Stimulated activated CD4-positive, alpha-beta T cell treated with anti-CD3 and anti-CD28 coated beads, Interleukin-1b, Interleukin-23, amount 100 ng/mL, for 24 hours (primary cell): ENCODE measurements at places on chromosomes 13 and 19.

- DNase-seq = no peak
Measured at GRCh38 chr19:2058570-2059421, 7.8 kb upstream of the MKNK2 start.

DNA sequence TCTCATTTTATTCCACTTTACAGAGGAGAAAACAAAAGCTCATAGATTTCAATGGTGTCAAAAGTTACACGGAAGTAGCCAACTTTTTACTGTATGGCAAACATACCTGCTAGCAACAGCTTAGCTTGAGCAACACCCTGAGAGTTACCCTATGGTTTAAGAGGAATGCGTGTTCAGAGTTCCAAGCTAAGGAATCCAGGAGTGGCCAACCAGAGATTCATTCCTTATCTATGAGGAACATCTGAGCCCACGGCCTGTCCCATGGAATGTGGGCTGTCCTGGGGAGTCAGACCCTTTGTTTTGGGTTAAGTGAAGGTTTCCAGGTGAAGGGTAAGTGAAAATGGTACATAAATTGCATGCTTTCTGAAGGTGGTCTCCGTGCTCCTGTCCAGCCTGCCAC is 67.5 kb downstream of the STARD13 start:
- no peak for DNase-seq

DNA sequence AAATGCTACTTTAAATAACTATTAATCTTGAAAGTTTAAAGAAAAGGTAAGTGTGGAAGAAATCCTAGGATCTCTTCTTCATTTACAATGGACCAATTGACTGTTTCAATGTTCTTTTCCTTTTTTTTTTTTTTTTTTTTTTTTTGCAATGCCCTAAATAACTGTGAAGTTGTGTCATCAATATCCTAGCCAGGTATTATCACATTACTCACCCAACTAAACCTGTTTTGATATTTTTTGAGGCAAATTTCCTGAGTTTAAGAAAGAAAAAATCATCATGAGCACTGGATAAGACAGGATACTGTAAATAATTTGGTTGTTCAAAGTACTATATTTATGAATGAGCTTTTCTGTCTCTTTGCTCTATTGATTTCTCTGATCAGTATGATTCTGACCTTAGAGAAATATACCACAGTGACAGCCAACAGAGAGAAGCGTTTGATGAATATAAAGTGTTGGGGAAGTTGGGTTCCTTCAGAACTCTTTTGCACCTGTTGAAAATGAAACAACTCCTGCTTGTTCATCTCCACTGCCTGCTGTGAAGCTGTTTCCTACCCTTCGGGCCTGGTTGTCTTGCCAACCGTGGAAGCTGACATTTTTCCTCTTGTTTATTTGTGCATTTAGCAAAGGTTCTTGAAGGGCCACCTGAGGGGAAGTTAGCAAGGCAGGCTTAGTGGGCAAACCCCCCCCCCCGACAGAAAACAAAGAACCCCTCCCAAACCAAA is 1220.5 kb upstream of the SLC10A2 start:
- DNase-seq = no peak

DNA sequence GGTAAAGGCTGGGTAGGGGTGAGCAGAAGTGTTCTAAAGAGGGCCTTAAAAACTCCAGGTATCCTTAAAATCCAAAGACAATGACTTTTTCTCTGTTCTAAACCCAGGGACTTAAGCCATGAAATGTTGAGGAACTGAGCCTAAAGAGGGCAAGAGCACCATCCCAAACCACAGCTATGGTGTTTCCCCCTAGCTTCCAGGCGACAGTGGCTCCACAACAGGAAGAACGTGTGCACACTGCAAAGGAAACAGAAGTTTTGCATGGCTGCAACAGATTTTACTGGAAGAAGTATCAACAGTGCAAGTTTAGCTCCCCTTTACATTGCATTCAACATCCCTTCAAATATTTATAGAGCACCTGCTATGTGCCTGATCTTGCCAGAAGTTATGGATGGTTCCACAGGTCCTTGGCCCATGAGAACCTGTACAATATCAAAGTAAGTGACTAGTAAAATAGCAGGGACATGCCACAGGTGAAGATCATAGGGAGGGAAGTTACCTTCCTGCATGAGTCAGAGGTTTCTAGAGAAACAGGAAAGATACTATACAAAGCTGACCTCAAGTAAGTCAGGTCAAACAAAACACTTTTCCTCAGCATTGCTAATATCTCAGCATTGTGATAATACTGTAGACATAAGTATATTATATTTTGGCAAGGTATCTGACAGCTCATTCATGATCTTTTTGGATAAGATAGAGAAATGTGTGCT is 8.4 kb upstream of the KCTD12 start:
- no peak for DNase-seq

- no peak for DNase-seq
Measured at GRCh38 chr13:100836711-100837110, 162.1 kb upstream of the TMTC4 start.

DNA sequence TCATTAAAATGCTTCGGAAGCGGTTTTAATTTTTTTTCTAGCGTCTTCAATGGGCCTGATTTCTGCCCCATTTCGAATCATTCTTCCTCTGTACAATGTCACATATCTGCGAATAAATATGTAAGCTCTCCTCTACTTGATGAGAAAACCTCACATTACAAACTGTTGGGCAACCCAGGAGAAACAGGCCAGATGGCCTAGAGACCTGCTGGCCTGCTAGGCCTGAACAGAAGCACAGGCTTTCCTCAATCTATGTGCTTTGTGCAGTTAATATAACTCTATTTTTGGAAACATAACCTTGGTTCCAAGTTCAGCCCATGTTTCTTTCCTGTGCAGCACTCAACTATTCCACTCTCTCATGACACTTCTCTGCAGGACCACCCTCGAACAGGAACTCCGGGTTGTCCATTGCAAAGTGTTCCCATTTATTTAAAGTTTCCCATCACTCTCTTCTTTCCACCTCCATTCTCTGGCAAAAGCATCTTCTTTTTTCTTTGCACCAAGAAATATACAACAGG is 42.0 kb downstream of the DCLK1 start:
- DNase-seq = no peak

DNA sequence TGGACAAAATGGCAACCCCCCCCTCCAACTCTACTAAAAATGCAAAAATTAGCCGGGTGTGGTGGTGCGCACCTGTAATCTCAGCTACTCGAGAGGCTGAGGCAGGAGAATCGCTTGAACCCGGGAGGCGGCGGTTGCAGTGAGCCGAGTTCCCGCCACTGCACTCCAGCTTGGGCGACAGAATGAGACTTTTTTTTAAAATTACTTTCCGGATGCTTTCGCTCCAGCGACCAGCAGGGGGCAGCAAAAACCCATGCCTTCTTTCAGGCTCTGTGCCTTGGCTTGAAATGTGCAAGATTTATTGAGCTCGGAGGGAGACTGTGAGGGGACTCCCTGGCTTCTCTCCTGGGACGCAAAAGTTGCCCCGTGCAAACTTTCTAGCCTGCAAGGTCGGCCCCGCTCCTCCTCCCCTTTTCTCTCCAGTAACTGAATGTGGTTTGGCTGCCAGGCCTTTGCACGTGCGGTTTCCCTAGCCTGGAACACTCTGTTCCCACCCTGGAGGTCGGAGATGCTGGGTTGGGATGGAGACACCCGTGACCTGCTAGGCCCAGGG is 61.4 kb upstream of the NFIC start:
- peak; percentile 81 for DNase-seq

DNA sequence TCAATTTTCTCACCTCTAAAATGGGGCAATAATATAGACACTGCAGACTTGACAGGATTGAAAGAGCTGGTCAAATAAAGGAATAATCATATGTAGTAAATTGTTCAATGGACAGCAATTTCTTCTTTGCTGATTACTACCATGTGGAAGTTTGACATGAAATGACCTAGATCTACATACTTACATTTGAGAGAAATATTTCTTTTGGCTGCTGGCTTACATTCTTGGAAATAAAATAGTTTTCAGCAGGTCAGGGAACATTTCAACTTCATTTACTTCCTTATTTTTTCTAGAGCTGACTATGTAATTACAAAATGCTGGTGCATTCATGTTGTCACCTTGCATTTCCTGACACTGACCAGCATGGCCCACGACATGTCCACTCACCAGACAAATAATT is 294.6 kb upstream of the MIR17HG start:
- no peak for DNase-seq

GRCh38 chr13:41182231-41182630 is 12.1 kb downstream of the KBTBD7 start:
- DNase-seq = no peak

DNA sequence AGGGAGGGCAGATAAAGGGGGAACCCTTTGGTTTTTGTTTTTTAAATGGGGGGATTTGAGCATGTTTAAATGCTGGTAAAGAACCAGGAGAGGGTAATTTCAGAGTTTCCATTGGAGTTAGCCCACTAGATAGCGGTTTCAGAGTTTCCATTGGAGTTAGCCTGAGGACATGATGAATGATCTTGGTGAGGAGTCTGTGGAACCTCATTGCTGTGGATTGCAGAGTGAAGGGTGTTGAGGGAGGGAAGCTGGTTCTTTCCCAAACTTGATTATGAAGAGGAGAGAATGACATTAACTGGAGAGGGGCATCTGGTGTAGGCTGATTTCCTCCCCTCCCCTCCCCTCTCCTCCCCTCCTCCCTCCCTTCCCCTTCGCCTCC is 5.0 kb downstream of the WASF3 start:
- no peak for DNase-seq

DNA sequence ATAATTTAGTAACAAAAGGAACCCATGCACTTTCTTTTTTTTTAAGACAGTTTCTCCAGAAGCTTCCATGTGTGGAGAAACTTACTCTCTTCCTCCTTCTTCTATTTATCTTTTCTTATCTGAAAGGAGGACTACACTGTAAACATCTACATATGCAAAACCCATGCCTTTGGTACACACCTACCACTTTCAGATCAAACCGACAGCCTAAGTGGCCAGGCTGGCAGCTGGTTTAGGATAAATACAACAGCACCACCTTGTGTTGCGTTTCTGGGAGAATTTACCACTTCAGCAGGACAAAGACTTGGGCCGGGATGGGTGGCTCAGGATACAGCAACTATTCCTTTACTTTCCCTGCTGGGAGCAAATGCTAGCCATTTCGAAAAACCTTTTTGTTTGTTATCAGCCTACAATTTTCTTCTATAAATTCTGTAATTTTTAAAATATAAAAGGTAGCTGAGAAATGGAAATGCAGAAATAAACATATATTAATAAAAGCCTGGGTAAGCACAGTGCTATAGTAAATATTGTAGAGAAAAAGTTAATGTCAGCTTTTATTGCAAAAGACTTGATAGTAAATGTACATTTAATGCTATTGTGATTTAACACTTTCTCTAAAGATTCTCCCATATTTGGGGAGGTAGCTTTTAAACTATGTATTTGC is 94.0 kb upstream of the RFC3 start:
- peak; percentile 37 for DNase-seq

- no peak for DNase-seq
Measured at GRCh38 chr19:18441804-18442788, 4.2 kb upstream of the ISYNA1 start.

DNA sequence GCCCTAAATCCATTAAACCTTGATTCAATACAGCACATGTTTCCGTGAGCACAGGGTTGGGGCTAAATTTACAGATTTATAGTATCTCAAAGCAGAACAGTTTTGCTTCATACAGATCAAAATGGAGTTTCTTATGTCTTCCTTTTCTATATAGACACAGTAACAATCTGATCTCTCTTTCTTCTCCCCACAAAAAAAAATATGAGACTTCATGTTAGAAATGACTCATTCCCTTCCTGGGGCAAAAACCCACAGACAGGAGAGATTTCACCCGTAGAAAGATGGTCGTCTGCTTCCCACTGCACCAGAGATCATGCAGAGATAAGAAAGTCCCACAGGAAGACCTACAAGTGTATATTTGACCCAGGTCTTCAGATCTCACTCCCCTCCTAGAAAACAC is 7.7 kb upstream of the ZNF611 start:
- DNase-seq = no peak

- no peak for DNase-seq
Measured at GRCh38 chr13:87497426-87497825, 173.7 kb upstream of the SLITRK5 start.

DNA sequence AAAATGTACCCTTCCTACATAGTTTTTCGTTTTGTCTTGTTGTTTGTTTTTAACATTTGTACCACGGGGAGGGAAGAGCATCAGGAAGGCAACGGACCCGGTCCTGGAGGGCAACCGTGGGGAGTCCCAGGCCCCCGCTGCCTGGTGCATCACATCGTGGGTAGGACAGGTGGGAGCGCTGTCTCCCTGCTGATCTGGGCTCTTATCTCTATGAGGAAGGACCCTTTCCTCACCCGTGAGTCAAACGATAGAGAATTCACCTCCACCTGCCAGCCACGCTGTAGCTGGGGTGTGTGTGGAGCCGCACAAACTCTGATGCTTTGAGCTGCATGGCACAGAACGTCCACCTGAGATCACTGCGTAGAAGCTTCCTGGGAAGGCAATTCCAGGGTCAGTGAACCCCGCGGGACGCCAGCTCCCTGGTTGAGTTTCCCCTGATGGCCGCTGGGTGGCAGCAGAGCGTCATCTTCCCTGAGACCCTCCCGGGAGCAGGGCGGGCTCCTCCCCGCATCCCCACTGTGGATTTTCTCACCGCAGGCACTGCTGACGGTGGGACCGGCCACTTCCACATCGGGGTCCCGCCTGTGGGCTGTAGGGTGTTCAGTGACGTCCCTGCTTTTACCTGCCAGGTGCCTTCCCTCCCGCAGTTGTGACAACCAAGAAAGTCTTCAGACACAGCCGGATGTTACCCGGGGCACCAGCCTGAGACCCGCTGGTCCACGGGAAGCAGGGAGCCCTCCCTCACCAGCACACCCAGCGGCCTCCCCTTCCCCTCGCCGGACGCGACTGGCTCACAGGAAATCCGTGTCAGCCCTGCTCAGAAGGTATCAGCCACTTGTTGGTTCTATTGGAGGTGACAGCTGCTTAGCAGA is 54.7 kb downstream of the ZNF787 start:
- peak; percentile 43 for DNase-seq

DNA sequence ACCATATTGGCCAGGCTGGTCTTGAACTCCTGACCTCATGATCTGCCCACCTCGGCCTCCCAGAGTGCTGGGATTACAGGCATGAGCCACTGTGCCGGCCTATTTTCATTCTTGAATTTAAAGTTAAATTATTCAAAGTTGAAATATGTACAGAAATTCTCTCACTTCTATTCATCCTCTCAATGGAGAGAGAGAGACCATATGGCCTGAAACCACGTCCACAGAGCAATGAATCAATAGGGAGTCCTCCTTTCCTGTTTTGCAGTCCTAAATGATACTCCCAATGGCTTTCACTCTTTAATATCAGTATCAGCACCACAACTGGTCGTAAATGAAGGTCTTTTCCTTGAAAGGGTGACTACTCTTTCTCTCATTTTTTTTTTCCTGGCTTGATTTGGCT is 30.5 kb upstream of the KCTD4 start:
- DNase-seq = no peak
